CD4-positive, alpha-beta T cell treated with Interleukin-2 at 100 ng/mL for 4 hours (primary cell): ENCODE measurements at places on chromosomes 7 and 10.

DNA sequence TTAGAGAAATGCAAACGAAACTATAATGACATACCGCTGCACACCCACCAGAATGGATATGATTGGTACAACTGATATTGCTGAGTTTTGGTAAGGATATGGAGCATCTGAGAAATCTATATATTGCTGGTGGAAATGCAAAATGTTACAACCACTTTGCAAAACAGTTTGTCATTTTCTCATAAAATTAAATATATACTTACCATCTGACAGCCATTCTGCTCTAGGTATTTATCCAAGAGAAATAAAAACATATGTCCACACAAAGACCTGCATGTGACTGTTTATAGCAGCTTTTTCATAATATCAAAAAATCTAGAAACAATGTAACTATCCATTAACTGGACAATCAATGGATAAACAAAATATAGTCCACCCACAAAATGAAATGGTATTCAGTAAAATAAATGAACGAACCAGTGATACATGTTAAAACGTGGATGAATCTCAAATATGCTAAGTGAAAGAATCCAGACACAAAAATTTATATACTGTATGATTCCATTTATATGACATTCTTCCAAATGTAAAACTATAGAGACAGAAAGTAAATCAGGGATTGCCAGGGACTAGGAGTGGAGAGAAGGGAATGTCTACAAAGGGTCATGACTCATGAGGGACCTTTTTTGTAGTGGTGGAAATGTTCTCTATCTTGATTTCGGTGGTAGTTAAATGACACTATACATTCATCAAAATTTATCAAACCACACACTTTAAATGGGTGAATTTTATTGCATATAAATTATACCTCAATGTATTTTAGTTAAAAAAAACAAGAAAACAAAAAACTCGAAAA, 312.0 kb upstream of the GLI3 start:
- no peak for DNase-seq

DNA sequence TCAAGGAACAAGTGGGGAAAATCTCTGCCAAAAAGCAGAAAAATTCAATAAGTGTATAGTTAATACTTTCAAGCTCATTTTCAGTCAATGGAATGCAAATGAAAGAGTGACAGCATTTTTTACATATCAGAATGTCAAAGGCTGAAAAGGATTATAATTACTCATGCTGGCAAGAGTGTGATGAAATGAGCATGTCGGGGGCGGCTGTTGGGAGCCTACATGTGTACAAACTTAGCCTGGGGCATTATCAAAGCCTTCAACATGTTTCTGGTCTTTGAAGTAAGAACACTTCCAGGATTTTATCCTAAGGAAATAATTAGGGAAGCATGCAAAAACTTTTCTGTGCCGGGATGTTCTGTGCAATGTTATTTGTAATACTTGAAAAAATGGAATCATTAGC, 221.7 kb upstream of the LYZL1 start:
- DNase-seq, result no peak

- DNase-seq, result no peak
Observed at GRCh38 chr7:115198143-115198542, 276.2 kb downstream of the MDFIC start.

GRCh38 chr10:125068406-125068805, 92.0 kb downstream of the CTBP2 start:
- DNase-seq, result no peak

DNA sequence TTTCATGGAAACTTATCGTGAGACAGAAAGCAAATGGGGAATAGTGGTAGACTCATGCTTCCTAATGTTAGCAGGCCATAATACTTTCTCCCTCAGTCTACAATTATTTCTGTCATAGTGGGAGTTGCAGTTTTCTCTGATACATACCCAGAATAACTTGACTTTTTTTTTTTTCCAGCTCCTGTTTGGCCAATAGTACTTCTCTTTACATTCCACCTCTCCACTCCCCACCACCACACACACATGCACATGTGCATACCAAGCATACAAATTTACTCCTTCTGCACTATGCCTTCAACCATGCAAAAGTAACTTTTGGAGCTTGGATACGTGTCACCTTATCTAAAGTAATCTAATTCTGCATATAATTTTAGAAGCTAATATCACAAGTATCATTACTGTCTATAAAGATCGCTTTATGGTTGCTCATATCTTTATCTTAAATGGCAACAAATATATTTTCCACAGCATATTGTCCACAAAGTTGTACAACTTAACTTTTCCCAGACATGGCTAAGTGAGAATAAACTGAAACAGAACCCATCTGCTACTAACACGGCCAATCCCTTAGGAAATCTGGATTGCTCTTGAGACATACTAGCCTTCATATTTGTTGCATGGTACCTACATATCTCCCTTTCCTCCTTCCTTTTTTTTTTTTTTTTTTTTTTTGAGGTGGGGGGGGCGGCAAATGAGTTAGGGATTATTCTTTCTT, 49.0 kb downstream of the TES start:
- no peak for DNase-seq

GRCh38 chr10:95564291-95564690, 3.1 kb upstream of the SORBS1 start:
- no peak for DNase-seq
